ENCODE measurements at places on chromosomes 2 and 18.

DNA sequence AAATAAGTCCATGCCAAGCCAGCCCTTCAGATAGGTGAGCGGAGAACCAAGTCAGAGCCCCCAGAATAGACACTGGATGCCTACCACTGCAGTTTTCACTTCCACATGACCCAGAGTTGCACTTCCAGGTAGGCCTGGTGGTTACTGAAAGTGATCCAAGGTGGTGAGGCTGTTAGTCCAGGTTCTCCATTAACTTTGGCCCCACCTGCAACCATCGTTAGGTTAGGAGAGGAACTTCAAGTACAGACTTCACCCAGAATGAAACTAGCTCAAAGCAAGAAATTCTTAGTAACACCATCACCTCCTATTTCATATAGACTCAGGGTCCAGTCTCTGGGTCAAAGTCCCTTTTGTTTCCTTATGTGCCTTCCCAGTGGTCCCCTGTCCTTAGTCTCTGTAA, 293.1 kb upstream of the ID2 start:
- DNase-seq: no peak

DNA sequence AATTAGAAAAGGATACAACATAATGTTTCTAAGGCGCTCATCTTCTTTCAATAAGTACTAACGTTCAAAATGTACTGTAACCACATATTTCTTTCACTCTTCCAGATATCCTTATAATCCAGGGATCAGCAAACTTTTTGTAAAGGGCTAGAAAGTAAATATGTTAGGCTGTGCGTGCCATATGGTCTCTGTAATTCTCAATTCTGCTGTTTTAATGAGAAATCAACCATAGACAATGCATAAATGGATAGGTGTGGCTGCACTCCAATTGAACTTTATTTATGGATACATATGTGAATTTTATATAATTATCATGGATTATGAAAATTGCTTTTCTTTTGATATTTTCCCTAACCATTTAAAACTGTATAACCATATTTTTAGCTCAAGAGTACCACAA, 459.4 kb downstream of the EPHA4 start:
- no peak for DNase-seq

GRCh38 chr2:117502121-117502520, 312.4 kb upstream of the DDX18 start:
- DNase-seq: no peak

DNA sequence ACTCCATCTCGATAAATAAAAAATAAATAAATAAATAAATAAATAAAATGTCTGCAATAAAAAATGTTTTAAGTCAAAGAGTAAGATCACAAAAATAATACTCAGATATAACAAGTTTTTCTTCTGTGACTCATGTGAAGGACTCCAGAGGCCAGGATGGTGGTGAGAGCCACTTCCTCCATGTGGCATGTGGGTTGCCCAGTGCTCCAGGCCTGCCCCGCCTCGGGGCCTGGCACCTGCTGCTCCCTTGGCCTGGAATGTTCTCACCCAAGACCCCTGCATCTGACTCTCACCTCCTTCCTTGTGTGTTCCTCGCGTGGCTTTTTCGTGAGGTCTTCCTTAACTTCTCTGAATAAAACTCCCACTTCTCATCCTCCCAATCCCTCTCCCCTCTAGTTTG, 77.4 kb upstream of the LDLRAD4 start:
- DNase-seq: no peak

DNA sequence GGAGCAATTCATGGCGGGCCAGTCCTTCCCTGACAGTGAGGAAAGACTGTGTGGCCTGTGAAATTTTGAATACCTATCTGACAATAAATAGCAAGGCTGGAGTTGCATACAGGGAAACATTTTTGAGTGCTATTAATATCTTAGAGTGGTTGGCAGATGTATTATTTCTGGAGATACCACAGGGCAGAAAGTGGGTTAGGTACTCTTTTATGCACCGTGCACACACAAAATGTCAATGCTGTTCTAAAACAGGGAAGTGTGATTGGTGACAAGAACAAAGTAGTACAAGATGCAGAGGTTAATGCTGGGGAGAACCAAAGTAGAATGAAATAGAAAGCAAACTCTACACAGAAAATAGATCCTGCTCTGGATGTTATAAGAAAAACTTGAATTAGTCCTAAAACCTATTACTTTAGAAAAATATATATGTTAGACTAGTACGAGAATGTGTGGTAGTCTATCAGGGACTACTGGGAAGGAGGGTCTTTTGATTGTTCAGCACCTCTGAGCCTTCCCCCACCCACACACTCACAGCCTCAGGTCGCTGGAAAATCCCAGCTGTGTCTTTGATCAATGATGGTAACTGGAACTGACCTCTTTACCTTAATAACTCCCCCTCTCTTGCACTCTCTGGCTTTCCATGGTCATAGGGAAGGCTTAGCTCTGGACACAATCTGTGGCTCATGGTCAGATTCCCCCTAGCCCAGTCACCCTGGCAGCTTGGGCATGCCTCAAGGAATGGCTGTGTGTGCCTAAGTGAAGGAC, 58.2 kb downstream of the SERPINB8 start:
- DNase-seq: no peak

DNA sequence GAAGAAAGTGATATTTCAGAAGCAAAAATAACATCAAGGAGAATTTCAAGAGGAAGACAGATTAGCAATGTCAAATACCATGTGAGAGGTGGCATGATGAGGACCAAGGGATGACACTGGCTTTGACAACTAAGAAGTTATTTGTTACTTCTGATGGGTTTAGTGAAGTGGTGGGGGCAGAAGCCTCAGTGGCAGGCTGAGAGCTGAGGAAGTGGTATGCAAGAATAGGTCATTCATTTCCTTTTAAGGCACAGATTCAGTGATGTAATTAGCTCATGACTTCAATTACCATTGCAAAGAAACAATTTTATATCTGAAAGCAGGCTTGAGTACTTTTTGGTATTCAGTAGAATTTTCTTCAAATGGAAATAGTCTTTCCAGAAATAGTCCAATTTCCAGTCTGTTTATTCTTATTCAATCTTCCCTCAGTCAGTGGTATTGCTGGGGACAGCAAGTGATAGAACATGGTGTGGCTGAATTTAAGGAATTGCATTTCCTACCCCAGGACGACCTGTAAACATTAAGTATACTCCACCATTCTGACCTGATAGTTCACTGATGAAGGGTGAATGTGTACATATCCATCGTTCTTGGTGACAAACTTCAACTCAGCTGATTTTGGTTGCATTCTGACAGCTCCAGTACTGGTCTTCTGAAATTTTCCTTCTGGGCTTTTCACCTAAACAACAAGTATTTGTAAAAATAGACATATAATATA, 28.2 kb downstream of the GEMIN6 start:
- no peak for DNase-seq

GRCh38 chr18:40583671-40584070, 1371.4 kb upstream of the PIK3C3 start:
- DNase-seq: no peak

- DNase-seq: no peak
These were observed 7.1 kb upstream of the NAPG start for GRCh38 chr18:10518595-10519255.

GRCh38 chr2:53181759-53182158, 585.8 kb upstream of the CHAC2 start:
- DNase-seq: no peak

GRCh38 chr2:32532341-32532740, 95.5 kb upstream of the TTC27 start:
- DNase-seq: no peak

GRCh38 chr2:85327160-85327821, 498 bp downstream of the TGOLN2 start:
- DNase-seq: peak; percentile 75
